ENCODE measurements at places on chromosomes 2 and 18. TPM values are rescaled to one million over a fixed set of nuclear protein-coding genes. Genes with fewer than 3 reads are reported as not detected.

DPP10 gene
- total RNA-seq: not detected

TWSG1 gene
- 130 TPM for total RNA-seq

REG3G gene
- not detected for total RNA-seq

NDC80 gene
- total RNA-seq: not detected

ANKRD30B gene
- total RNA-seq: not detected

TP53I3 gene
- 13.0 TPM for total RNA-seq

GALR1 gene
- under 0.01 TPM for total RNA-seq

ANKRD53 gene
- 0.49 TPM for total RNA-seq

PARD6G gene
- 4.8 TPM for total RNA-seq

PIEZO2 gene
- 10.3 TPM for total RNA-seq

SNORC gene
- 0.41 TPM for total RNA-seq

IL37 gene
- total RNA-seq: not detected

GRCh38 chr2:30686000-30686399 is 121.2 kb downstream of the CAPN13 start:
- no peak for DNase-seq

DNA sequence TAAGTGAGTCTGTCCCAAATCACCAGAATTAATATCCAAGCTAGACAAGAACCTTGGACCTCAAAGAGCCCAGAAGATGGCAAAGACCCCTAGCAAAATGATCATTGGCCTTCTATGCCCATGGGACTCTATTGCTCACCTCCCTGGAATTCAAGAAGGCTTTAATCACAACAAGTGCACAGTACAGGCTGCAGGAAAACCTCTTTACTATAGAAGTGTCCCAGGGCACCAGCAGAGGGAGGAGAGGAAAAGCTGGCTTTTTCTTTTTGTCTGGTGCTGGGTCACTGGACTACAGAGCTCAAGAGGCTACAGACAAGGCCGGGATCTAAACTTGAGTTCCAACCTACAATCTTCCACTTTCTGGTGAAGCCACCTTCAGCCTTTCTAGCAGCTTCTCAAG is 88.3 kb upstream of the PPP1CB start:
- no peak for DNase-seq

GRCh38 chr2:226641008-226641407 is 158.6 kb downstream of the IRS1 start:
- no peak for DNase-seq

- no peak for DNase-seq
These were observed 50.4 kb upstream of the LCLAT1 start for GRCh38 chr2:30396436-30397232.

DNA sequence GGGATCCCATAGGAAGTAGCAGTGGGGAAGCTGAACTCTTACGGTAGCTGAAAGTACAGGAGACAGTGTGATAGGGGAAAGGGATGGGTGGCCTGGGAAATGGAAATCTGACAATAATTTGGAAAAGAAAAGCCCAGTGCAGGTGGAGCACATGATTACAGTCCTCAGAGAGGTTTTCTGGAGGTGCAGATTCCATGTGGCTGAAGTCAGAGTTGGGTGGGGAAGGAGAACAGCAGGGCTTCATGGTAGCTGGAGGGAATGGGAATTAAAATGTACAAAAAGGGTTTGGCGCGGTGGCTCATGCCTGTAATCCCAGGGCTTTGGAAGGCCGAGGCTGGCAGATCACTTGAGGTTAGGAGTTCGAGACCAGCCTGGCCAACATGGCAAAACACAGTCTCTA is 12.2 kb downstream of the HRH4 start:
- no peak for DNase-seq

DNA sequence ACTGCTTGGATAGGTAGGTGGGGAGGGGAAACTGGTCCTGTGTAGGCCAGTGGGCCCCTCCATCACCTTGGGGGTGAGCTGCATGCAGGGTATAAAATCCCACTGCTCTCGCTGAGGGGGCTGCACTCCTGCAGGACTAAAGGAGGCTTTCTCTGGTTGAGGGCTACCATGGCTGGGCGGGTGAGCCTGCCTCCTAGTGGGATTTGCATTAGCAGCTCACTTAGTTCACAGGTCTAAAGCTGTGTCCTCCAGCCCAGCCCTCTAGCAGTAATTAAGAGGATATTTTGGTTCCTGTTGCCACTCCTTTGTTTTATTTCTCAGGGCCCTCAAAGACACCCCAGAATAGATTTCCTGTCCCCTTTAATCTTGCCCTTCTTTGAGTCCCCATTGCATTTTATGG is 24.6 kb downstream of the TMEM127 start:
- DNase-seq: no peak

DNA sequence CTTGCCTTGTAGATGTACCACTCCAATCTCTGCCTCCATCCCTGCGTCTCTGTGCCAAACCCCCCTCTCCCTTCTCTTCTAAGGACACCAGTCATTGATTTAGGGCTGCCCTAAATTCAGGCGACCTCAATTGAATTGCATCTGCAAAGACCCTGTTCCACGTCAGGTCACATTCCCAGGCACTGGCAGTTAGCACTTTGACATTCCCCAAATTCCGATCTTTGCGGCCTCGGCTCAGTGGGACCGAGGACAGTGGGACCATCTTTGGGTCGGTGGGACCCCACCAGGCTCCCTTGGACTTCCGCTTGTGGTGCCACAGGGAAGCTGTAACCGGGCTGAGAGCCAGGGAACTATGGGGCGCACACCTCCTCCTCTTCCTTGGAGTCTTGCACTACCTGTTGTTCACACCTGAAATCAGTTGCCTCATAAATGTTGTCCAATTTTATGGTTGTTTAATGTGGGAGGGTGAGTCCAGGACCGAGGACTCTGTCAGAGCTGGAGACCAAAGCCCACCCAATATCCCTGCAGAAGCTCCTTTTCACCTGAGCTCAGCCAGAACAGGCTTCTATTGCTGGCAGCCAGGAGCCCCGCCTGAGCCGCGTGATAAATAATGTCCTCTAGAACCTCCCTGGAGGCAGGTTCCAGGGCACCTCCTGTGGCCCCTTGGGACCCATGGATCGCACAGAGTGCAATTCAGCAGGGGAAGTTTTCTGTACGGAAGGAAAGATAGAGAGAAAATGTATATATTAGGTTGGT is 271.6 kb downstream of the EIPR1 start:
- DNase-seq: no peak

DNA sequence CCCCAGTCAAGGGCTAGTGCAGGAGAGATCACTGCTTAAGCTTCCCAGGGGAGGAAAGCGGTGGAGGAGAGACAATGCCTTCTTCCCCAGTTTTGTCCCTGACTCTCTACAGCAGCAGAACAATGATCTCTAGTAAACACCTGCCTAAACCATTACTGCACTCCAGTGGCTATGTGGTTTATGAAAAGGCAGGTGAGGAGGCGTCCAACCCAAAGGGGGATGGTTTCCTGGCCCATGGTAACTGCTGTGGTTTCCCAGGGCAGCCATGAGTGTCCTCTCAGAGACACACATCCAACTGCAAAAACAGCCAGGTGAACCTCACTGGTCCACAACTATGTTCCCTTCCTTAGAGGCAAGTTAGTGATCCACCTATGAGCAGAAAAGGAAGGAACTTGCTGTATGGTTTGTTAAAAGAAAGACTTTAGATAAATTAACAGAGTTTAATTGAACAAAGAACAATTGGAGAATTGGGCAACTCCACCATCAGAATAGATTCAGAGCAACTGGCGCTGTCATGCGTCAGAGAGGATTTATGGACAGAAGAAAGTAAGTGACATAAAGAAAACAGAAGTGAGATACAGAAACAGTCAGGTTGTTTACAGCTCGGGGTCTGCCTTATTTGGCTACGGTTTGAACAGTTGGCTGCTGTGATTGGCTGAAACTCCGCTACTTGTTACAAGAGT is 4.8 kb upstream of the TTC39C start:
- DNase-seq: no peak

- no peak for DNase-seq
These were observed 23.9 kb upstream of the GPR17 start for GRCh38 chr2:127621981-127622431.

GRCh38 chr18:78813936-78814710 is 165.5 kb upstream of the SALL3 start:
- DNase-seq: no peak

- DNase-seq: no peak
These were observed 629.6 kb downstream of the ARHGAP15 start for GRCh38 chr2:143758629-143759330.

DNA sequence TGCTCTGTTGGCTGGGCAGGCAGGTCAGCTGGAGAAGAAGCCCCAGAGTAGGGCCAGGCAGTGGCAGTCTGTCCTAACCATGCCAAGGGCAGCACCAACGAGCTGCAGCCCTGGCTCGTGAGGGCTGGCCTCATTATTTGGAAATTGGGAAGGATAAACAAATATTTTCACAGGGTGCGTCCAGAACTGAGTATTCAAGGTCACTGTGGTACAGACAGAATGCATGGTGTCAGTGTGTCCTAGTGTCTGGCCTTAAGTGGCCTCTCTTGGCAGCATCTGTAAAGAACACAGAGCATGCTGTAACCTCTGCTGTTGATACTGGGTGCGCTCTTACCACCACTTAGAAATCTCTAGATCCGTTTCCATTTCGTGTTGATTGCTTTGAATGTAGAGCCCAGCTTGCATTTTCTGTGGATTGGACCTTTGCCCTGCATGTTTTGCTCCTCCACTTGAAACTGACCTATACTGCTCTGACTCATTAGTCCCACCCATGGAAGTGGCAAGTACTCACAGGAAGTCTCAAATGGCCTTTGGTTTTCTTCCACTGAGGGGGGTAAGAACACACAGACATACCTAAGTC is 88.2 kb downstream of the GREB1L start:
- no peak for DNase-seq

DNA sequence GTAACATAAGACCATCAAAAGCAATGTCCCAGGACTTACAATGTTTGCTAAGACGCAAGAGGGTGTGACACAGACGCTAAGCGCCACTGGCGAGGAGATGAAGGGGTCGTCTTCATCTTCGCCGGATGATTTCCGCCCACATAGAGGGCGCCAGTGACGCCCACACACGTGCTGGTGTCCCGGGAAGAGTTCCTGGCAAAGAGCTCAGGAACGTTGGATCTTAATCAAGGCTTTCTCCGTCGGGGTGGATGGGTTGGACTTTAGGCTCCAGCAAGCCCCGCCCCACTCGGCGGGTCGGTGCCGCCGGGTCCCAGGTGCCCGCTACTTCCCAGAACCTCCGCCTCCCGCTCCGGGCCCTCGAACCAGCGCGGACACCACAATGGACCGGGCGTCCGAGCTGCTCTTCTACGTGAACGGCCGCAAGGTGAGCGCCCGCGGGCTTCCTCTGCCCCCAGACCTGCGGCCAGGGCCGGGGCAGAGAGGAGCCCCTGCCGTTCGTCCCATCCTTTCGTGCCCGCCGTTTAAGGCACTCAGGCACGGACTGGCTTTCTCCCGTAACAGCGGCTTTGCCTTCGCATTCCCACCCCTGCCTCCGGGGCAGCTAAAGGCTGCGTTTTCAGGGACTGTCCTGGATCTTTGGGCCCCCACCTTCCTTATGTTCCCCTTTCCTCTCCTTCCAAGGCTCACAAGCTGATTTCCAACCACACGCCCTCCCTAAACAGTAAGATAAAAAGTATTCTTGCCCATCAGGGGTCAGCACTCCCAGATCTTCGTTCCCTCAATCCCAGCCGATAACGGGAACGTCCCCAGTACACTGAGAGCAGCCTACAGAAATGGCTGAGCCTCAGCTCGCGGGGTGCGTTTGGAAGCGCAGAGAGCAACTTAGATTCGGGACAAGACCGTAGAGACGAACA is at the start of gene AOX1:
Gene AOX1, plus strand, starts transcription at position 285 of the 914 bp plus-strand sequence. Its CDS starts 95 bp downstream, at position 380.
- no peak for DNase-seq

DNA sequence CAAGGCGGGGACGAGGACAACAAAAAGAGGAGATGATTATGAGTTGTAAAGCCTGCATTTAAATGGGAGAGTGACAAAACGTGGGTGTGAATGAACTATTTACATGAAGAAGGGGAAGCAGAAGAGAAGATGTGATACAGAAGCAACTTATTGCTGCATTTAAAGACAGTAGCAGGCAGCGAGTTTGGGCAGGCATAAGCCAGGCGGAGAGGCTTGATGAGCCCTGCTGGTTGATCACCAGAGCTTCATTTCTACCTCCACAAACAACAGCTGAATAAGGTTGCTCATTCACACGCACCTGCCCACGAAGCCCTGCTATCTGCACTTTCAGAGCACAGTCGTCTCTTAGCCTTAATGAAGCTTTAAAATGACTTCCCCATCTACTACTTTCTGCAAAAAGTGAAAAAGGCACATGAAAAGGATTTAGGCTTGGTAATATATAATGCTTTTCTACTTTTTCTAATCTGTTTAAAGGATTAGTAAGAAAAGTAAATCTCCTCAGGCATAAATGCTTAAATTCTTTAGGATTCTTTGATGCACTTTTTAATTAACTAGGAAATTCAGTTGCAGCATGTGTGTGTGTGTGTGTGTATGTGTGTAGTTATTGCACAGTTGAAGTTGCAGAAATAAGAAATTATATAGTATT is 3.1 kb downstream of the SLC38A11 start:
- DNase-seq: no peak

GRCh38 chr2:118492335-118492734 is 355.1 kb downstream of the EN1 start:
- DNase-seq: no peak

DNA sequence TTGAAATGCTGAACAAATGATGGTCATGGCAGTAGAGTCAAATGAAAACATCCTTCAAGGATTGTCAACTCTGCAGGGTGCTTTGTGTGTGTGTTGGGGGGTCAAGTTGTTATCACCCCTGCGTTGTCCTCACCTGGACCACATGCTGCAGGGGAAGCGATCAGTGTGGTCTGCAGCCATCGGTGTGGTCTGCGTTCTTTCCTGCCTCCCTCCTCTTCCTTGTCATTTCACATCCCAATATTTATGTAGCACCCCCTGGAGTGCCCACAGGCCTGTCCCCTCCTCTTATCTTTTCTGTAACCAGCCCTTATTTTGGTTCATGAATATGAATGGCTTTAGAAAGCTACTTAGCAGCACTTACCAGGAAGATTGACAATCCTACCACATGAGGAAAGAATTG is 38.9 kb downstream of the UGP2 start:
- DNase-seq: no peak

DNA sequence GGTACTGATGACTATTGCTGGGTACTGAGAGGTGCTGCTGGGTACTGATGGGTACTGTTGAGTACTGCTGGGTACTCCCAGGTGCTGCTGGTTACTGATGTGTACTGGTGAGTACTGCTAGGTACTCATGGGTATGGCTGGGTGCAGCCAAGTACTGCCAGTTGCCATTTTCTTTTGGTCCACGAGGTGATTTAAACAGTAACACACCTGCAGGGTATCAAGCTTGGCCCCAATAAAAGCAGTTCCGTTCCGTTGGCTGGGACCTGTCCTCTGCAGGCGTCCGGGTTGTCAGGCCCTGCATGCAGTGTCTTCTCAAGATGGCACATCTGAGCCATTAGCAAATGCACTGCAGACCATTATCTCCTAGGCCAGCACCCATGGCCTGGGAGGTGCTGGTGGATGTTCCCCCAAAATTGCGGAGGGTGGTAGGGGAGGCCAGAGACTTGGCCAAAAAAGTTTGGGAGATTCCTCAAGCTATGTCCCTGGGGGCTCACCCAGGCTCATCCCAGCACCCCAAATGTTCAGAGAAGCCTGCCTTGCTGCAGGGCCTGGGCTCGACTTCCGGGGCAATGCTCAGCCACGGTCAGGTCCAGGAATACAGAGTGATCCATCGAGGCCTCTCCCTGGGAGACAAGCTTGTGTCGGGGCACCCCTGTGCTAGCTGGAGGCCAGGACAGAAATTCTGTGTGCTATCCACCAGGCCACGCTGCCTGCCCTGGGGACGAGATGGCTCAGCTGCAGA is 165.2 kb downstream of the TWIST2 start:
- DNase-seq: no peak
